ENCODE measurements at places on chromosomes 11 and 22.

DNA sequence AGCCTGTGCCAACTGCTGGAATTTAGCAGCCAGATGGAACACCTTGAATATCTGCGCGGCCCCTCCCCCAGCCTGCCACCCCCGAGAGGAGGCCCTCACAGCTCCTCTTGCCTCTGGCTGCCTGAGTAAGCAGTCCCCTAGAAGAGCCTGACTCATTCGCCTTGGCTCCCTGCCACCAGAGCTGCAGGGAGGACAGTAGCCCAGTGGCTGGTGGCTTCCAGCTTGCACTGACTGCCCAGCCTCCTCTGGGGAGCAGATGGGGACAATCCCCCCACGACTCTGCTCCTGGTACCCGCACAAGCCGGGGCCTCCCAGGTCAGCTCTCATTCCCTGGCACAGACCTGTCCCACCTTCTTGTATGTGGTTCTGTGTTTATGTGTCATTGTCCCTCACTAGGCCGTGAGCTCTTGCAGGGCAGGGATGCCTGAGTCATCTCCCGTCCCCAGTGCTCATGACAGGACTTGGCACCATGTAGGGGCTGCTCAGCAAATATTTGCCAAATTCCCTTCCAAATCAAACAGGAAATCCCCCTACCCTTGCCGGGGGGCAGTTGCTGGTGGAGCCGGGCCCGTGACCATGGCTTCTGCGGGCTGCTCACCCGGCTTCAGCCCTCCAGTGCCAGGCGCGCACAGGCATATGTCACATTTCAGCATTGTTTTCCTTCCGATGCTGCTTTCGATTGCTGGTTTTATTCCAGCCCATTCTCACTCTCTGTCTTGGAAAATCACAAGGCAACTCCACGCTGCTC lies 43.6 kb downstream of the CACNG2 start:
- DNase-seq = no peak

- no peak for DNase-seq
Measured at GRCh38 chr22:28132466-28132865, 213.4 kb upstream of the PITPNB start.

GRCh38 chr11:71502026-71502425 lies 25.0 kb upstream of the KRTAP5-7 start:
- DNase-seq = no peak

GRCh38 chr11:102184269-102184987 lies 74.2 kb downstream of the YAP1 start:
- no peak for DNase-seq

DNA sequence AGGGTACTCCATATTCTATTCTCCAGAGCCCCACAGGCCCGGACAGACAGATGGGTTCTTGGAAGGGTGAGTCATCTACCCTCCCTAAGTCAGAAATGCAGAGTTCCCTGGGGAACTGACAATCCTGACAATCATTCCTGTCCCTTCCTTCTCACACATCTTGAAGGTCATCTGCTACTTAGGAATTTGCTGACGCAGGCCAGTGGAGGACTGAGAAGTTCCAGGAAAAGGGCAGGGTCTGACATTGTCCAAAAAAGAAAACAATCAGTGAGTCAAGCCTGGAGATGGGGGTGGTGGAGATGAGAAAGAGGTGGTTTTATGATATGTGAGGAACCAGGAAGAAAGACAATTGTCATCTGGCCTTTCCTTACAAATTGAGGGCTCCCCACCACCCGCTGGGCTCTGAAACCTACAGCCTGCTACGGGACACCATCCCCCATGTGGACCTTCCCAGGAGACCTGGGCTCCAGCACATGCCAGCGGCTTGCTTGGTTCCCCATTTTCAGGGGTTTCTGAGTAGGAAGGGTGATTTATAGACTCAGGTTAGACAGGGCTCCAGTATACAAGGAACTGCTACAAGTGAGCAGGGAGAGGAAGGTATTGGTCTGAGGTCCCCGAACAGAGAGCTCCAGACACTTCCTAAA lies 12.9 kb downstream of the CD59 start:
- DNase-seq = no peak

DNA sequence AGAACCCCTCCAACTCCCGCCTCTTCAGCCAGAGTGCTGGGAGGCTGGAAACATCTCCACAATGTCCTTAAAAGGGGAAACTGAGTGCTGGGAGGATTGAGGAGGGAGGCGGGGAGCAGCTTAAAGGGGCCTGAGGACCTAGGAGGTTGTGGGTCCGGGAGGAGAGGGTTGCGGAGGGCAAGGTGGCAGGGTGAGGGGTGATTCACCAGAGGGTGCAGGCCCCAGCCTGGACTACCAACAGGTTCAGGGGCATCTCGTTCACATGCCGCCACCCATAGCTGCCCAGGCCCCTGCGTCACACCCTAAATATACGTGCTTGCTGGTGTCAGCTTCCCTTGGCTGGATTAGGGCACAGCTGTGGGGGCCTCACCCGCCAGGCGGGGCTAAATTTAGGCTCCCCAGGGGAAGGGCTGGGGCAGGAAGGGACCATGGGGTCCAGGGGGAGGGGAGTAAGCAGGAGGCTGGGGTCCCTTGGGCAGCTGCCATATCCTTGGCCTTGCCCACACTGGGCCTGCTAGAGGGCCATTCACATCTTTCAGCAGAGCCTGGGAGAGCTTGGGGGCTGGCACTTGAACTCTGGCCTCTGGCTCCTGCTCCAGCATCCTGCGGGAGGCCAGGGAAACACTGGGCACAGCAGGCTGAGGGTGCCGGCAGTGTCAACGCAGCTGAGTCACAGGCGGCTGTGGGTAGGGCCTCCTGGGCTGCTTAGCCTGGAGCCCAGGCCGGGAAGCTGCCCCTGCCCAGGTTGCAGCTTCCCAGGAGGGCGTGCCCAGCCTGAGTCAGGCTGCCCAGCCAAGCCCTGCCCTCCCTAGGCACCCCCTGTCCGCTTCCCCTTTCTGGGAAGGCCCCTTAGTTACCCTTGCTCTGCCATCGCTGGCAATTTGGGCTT lies 1.3 kb downstream of the EHBP1L1 start:
- no peak for DNase-seq

DNA sequence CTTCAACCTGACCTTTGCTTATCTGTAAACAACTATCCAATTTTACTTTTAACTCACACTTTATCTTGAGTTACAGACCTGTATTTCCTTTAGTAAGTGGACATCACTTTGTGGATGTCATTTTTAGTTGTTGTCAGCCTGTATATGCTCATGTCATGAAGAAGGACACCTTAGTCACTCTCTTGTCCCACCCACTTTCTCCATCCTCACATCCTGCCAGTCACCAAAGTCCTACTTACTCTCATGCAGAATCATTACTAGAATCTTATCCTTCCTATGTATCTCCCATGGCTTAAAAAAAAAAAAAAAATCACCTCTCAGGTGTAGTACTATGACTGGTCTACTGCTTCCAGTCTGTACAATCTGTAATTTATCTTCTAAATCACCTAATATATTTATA lies 43.3 kb downstream of the SESN3 start:
- no peak for DNase-seq

DNA sequence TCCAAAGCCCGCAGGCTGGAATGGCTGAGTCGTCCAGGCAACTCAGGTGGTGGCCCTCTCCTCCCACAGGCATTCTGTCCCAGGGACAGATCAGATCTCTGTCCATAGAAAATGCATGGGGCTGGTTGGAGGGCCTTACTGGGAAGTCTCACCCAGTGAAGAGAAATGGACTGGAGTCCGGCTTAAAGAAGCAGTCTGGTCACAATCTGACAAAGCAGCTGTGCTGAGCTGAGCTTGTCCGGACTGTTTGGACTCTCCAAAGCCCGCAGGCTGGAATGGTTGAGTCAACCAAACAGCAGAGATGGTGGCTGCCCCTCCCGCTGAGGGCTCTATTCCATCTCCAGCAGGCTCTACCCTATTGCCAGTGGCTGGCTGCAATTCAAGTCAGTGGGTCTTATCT lies 14.4 kb upstream of the DEPDC7 start:
- no peak for DNase-seq

DNA sequence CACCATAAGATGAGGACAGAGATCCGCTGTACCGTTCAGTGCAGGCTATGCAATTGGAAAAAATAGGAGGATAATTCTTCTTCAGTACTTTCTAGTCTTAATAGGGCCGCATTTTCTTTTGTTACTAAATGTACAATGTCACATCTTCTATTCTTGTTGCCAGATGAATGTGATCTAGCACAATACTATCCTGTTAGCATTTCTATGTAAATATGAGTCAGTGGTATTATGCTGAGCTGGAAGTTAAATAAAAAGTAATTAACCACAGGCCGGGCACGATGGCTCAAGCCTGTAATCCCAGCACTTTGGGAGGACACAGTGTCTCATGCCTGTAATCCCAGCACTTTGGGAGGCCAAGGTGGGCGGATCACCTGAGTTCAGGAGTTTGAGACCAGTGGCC lies 24.4 kb upstream of the BIRC3 start:
- no peak for DNase-seq
